NCI-H1105 (cell line): ENCODE measurements at places on chromosomes 7 and 10.

GRCh38 chr7:21579341-21580072 is 36.7 kb downstream of the DNAH11 start:
- no peak for DNase-seq

- DNase-seq, result no peak
These were observed 23.2 kb upstream of the PRRT4 start for GRCh38 chr7:128384726-128385125.

GRCh38 chr10:58220769-58221451 is 46.8 kb downstream of the IPMK start:
- no peak for DNase-seq

- no peak for DNase-seq
These were observed 348.0 kb downstream of the GPAM start for GRCh38 chr10:111835574-111835973.
